ENCODE measurements at places on chromosomes 6 and 20.
A peak's percentile ranks its signal among the peaks of the same experiment; 100 is the strongest.

GRCh38 chr6:41714556-41715273 is 20.7 kb downstream of the TFEB start:
- no peak for DNase-seq

GRCh38 chr20:35334311-35335101 is 42.3 kb upstream of the FAM83C start:
- no peak for DNase-seq

DNA sequence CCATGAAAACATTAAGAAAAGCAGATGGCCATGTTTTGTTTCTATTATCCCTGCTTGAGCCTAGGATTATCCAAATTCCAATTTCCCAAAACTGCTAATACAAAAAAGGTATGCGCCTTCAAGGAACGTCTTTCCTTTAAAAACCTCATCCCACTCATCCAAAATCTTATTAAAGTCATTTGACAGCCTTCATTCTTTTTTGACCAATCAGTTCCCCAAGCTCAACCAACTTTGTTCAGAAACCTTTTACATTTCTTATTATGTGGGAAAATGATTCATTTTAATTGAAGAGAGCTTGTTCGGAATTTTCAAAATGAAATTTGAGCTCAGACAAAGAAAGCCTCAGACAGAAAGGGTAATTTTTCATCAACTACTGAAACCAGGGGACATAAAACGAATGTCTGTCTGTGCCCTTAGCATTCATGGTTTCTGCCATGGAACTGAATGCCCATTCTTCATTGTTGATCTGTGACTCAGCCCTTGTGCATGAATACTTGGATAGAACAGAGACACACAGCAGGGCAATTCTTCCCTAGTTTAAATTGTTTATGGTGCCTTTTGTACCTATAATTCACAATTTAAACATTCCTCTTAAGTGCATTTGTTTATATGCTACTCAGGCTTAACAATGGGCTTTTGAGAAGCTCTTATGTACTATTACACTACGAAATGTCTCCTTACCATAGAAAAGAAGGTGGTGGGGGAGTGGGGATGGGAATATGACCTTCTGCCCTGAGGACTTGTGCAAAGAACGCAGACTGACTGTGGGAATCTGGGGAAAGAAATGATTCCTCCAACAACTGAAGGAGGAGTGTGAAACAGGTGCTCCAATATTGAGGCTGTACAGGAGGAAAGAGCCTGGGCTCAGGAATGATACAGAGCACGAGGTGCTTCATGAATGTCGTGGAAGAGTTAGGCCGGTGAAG is 49.8 kb upstream of the ERVFRD-1 start:
- DNase-seq: no peak

GRCh38 chr20:8805737-8806442 is 263.0 kb upstream of the PLCB4 start:
- DNase-seq: no peak

DNA sequence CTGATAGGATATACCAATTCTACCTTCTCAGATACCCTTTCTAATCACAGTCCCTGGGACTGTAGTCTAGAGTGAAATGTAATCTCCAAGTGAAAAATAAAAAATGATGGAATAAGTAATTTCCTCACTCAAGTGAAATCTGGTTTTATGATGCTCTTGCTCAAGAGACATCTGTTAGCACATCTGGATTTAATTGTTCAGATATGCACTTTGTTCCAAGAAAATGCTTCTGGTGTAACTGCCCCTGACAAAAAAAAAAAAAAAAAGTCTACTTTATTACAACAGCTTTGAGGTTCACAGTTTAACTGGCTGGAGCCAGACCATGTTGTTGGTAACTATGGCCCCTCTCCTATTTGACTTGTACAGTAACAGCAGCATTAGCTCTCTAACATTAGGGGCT is 251.8 kb downstream of the BTBD9 start:
- no peak for DNase-seq

DNA sequence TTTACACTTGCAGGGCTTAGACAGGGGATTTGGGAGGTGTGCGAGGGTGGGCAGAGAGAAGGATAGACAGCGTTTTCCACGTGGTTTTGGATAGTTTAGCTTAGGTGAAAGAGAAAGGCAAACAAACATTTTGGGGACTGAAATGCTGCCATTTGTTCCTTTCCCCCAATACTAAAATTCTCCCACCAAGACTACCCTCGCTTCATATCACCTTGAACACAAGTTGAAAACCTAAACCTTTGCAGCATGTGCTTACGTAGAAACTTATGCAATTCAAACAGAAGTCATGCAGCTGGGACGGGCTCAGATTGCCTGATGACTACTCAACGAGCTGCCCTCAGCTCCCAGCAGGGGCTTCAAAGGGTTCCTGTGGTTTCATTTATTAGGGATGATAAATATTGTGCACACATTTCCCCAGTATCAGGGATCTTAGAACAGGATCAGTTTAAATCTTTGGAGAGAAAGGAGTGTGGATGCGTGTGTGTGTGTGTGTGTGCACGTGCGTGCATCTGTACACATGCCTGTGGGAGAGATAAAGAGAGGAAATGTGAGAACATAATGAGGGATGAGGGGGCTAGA is 77.3 kb downstream of the SLC22A23 start:
- no peak for DNase-seq

DNA sequence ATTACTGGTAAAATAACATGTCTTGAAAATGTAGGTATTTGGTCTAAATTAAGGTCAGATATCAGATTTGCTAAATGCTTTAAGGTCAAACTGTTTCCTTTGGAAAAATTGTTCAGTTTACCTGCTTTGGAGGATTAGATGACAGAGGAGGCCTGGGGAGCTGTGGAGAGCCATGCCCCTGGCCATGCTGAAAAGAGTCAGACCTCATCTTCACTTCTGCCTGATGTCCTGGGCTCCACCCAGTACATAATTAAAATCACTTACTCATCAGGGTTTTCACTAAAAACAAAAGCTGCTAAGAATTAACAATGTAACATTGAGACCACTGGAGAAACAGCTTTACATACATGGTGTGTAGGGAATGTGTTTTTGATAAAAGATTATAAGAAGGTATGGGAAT is 60.8 kb upstream of the UNC93A start:
- no peak for DNase-seq

DNA sequence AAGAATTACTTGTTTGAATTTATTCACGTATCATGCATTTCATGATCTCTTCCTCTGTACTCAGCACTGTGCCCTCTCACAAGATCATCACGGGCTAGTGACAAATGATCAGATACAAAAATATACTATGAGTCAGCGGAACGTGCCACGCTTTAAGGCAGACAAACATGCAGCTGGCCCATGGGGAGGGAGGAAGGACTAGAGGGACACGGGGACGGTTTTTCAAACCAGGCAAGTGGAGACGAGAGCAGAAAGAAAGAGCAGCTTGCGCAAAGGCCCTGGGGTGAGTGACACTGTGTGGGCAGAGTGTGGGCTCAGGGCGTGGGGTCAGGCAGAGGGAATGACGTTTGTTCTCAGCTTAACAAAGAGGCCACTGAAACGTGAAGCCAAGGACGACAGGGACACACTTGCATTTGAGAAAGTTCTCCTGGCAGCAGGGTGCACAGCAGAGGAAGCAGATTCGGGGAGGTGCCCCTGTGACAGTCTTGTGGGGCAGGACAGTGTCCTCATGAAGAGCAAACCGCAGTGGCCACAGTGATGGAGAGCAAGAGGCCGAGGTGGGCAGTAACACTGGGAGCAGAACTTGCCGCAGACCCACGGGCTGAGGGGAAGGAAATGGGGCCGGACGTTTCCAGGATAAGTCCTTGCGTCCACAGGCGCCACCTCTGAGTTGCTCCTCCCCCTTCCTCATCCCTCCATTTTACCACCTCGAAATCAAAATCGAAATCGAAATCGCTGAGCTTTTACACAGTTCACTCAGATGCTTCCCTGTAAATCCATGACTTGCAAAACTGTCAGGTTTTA is 6.9 kb upstream of the RPS6KA2 start:
- no peak for DNase-seq

GRCh38 chr6:3237761-3238662 is 10.6 kb upstream of the TUBB2B start:
- DNase-seq: no peak

- DNase-seq: no peak
These were observed 21.2 kb downstream of the SERPINB1 start for GRCh38 chr6:2820415-2820814.

DNA sequence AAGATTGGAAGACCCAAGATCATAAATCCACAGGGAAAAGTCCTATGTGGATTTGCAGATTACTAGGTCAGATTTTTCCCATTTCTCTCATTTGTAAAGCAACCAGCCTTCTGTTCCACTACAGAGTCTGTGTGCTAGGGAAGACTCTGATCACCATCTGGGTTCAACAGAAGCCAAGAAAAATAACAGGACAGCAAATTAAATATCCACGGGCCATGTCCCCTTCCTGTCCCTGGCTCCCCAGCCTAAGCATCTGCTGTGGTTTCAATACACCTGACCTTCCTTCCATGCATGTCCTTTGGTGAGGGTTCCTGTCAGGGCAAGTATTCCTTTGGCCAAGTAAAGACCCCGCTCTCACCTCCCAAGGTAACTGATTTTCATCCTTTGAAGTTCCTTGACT is 558.8 kb downstream of the KIF16B start:
- no peak for DNase-seq

- DNase-seq: no peak
These were observed 87.7 kb upstream of the HMGCLL1 start for GRCh38 chr6:55666606-55667225.

- no peak for DNase-seq
These were observed 61.5 kb downstream of the OGFRL1 start for GRCh38 chr6:71349976-71350615.

DNA sequence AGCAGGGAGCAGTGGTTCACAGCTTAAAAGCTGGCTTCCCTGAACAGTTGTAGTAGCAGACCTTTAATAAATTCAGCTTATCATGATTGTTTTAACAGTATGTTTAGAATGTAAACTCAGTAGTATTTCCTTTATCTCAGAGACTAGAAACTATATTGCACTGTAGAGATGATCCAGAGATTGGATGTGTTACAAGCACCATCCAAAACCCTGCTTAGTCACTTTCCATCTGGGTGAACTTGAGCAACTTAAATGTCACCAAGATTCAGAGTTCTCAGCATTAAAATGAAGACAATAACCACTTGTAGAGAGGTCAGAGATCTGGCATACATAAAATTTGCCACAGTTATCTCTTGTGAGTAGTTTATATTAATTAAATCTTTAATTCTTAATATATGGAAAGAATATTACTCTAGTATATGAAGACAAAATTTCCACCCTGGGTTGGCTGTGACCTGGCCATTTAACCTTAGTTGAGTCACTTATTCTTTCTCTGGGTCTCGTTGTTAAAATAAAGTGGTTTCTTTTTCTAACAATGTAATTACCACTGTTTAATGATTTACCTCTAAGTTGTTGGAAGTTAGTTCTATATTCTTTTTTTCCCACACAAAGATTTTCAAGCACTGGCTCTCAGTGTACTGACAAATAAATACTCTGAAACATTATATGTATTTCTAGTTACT is 239.2 kb upstream of the FKBP1C start:
- no peak for DNase-seq

DNA sequence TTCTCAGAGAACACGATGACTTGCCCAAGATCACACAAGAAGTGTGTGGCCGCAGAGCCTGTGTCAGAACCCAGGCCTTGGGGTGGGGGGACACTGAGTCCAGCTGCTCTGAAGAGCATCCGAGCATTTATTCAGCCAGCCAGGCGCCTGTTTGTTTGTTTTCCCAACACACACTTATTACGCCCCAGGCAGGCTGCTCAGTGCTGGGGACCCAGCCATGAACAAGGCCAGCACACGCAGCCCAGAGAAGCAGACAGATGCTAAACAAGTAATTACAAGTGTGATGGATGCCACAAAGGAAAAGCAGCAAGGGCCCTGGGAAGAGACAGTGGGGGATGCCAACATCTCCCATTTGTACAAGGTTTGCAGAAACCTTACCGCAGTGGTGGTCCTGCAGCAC is 19.4 kb upstream of the SIRPA start:
- no peak for DNase-seq

GRCh38 chr6:137950581-137950980 is 83.5 kb downstream of the TNFAIP3 start:
- DNase-seq: no peak

GRCh38 chr6:150636808-150637207 is 37.1 kb downstream of the PLEKHG1 start:
- DNase-seq: no peak

- DNase-seq: no peak
These were observed 11.7 kb downstream of the EPM2A start for GRCh38 chr6:145723646-145724045.

DNA sequence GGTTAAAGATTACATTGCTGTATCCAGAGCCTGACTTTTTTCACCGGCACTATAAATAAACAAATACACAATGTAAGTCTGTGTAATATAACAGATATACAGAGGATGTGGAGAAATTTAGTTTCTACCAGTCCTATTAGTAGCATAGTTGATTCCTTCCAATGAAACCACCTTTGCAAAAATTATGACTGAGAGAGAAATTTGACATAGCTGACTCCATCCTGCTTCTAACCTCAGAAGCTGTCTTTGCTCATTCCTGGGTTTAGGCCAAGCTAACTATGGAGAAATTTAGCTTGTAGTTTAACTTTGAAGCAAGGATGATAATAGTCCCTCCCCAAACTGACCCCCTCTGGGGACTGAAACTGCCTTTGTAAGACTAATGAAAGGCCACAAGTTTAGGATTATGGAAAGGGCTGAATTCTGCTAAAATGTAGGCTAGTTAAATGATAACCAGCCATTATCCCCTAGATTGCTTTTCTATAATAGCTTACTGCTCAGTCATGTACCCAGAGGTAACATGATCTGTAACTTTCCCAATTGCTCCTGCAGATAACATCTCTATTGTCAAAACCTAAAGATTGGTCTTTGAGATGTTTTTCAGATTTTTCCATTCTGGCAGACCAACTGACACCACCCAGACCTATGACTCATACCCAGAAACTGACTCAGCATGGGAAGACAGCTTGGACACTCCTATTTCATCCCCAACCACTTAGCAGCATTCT is 172.8 kb upstream of the ARG1 start:
- no peak for DNase-seq

GRCh38 chr6:44247338-44248302 is 719 bp downstream of the HSP90AB1 start:
- peak; percentile 77 for DNase-seq

DNA sequence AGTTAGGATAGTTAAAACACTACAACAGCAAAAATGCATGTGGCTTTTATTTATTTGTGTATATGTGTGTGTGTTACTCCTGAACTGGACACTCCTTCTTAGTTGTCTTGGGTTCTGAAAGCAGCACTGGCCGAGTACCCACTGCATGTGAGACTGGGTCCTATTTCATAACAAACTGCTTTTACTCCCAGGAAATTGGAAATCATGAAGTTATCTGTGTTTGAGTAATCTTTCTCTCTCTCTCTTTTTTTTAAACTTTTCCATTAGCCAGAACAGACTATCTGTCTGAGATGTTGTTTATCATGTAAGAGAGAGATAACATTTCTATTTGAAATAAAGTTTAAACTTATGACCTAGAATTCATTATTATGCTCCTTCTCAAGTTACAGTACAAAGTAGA is 110.4 kb downstream of the LIN28B start:
- no peak for DNase-seq

GRCh38 chr20:6718662-6719368 is 48.7 kb upstream of the BMP2 start:
- DNase-seq: no peak

GRCh38 chr6:75751443-75751842 is 2.4 kb downstream of the MYO6 start:
- no peak for DNase-seq

Measured in stimulated activated CD8-positive, alpha-beta memory T cell treated with anti-CD3 and anti-CD28 coated beads, Interleukin-2, amount 100 ng/mL, for 1 hour (primary cell).